Osteocyte (in vitro differentiated cells): ENCODE measurements at places on chromosomes 1 and 21. TPM values are rescaled to one million over a fixed set of nuclear protein-coding genes. Genes with fewer than 3 reads are reported as not detected.

DNA sequence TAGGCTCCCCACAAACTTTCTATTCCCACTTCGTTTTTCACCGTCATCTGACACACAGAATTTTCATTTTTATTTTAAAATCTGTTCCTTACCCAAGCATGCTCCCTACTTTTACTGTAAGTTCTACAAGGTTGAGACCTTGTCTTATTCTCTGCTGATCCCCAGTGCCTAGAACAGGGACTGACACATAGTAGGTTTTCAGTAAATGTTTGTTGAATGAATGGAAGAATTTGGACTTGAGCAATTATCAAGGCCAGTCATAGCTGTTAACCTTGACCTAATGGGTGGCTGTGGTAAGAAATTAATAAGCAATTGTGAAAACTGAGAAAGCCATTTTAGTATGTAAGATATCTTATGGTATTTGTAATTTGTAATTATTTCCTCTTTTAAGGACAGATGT, 71.1 kb downstream of the LAMC1 start:
- H3K4me1 ChIP-seq = peaks cover 54% of the 10 kb centered on the region
- no peak overlapping the region for H3K4me3 ChIP-seq
- H3K27me3 ChIP-seq = no peaks in the 10 kb centered on the region
- H3K36me3 ChIP-seq = peaks cover 2% of the 10 kb centered on the region

- H3K27ac ChIP-seq = no peak overlapping the region
- H3K27me3 ChIP-seq = no peaks in the 10 kb centered on the region
- DNase-seq = no peak
- no peak overlapping the region for H3K4me3 ChIP-seq
- peaks cover 42% of the 10 kb centered on the region for H3K4me1 ChIP-seq
These were observed 26.4 kb downstream of the OPTC start for GRCh38 chr1:203520315-203520714.

DNA sequence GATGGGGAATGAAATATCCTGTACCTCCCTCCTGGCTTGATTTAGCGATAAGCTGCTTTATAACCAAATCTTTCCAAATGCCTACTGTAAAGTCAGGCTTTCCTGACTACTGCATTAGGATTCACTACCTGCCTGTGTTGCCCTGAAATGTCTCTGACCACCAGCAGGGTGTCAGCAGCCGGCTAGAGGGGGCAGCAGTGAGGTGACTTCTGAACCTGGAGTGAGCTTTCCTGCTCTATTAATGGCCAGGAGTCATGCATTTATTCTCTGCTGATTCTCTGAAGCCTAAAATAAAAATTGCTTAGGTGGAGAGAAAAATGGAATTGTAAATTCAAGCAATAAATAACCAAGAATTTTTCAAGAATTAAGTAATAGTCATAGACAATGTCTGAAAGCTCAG, 2.5 kb downstream of the BACE2 start:
- no peaks in the 10 kb centered on the region for H3K27me3 ChIP-seq
- H3K27ac ChIP-seq = no peak overlapping the region
- DNase-seq = no peak
- peaks cover 20% of the 10 kb centered on the region for H3K4me1 ChIP-seq
- H3K36me3 ChIP-seq = peaks cover 3% of the 10 kb centered on the region

DNA sequence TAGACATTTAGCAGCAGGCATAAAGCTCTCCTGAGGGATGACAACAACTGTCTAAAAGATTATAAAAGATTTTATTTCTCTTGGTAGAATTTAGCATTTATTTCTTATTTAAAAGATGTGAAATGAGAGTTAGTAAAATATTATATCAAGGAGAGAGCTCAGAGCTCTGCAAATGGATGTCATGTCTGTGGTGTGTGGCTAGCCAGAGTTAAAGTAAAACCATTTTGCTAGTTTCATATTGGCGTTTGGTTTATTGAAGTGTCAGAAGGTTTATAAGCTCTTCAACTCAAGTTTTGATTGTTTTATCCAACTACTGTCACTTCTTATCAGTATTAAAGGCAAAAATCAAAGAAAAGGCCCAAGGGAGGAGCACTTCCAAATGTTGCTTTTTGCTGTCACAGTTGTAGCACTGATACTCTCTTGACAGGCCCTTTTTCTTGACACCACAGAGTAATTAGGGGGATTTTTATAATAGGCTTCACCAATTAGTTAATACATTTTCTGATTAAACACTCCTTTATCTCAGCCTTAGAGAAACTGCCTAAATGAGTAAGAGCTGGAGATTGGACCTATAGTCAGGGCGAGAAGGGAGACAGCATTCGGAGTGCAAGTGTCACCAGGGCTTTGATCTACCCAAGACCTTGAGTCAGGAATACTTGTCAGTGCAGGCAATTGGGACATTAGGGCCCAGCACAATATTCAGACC, 233.9 kb downstream of the PTBP2 start:
- no peak for DNase-seq
- H3K27me3 ChIP-seq = no peaks in the 10 kb centered on the region
- no peaks in the 10 kb centered on the region for H3K36me3 ChIP-seq
- H3K4me3 ChIP-seq = no peak overlapping the region

DNA sequence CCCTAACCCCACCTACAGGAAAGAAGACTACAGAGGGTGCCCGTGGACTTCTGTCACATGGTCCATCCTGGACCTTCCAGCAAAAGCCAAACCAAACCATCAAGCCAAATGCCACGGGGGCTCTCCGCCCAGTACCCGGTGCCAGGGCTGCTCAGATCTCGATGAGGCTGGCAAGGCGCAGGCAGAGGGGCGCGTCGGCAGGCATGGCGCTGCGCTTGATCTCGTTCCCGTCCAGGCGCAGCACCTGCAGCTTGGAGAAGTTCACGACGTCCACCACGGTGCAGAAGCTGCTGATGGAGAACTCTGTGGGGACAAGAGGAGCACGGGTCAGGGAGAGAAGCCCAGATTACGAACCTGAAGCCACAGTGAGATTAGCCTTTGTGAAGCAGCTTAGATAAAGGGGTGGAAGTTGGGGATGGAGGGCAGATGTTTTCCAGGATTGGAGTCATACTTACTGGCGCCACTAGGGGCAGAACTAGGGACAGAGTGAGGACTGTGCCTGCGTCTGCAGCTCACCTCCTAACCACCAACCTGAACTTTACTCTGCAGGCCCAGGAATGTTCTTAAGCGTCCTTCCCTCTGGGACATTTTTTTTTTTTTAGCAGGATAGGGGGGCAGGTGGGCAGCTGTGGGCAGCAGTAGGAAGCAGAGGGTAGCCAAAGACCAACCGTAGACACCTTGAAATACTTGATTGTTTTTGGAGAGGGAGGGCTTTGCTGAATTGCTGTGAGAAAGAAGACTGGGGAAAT, 8.6 kb downstream of the FMOD start:
- H3K36me3 ChIP-seq = no peaks in the 10 kb centered on the region
- peaks cover 18% of the 10 kb centered on the region for H3K4me1 ChIP-seq
- H3K27me3 ChIP-seq = peaks cover 66% of the 10 kb centered on the region
- no peak overlapping the region for H3K4me3 ChIP-seq

DNA sequence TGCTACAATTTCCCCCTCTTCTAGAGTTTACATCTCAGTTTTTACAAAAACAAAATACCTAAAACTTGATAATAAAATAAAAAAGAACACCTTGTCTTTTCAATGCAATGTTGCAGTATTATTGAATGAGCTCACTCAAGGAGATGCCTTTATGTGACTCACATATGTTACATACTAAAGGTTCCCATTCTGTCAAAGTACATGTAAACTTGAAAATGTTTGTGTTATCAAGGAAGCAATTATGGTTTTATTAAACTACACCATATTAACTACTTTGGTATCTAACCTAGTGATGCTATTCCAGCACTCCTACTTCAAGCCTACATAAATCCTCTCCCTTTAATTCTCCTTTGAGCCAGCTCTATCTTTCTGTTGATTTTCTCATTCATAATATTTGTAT, 658.3 kb downstream of the PTPRC start:
- H3K4me3 ChIP-seq = no peak overlapping the region
- H3K4me1 ChIP-seq = peaks cover 26% of the 10 kb centered on the region
- no peak overlapping the region for H3K27ac ChIP-seq
- DNase-seq = no peak
- H3K27me3 ChIP-seq = no peaks in the 10 kb centered on the region

DNA sequence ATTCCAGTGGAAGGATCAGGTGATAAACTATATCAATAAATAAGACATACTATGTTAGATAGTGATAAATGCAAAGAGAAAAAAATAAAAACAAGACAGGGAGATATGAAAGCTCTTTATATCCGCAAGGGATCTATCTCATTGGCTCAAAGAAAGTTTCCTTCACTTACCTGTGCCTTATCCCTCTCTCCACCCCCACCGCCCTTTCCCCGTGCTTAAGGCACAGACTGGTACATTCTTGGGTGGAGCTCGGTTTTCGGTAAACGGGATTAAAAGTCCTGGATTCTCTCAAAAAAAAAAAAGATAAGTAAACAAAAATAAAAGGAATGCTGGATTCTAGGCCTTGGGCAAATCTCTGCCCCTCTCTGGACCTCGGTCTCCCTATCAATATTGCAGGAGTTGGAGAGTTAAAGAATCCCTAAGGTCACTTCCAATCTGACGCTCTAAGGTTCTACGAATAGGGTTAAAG, 593 bp upstream of the DNAJC16 start:
- DNase-seq = no peak
- H3K4me3 ChIP-seq = peak overlapping the region; percentile 94
- no peaks in the 10 kb centered on the region for H3K27me3 ChIP-seq
- peaks cover 38% of the 10 kb centered on the region for H3K4me1 ChIP-seq
- H3K27ac ChIP-seq = peak overlapping the region; percentile 100
- peaks cover 2% of the 10 kb centered on the region for H3K36me3 ChIP-seq

DNA sequence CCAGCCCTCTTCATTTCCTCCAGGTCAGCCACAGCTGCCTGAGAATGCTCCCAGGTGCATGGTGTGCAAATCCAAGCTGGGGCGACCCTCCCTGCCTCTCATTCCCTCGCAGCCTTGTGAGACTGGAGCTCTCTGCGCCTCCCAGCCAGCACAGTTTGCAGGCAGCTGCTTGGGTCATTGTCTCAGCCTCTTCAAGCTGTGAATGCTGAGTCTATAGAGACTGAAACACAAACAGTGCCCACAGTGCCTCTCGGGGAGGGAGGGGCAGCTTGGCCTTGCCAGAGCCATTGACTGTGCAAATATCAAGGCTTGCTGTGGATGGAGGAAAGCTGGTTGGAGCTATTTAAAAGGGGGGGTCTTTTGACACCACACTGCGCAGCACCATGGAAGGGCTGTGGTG, 10.6 kb downstream of the PLXNA2 start:
- peak overlapping the region; percentile 83 for H3K27ac ChIP-seq
- no peak overlapping the region for H3K4me3 ChIP-seq
- no peaks in the 10 kb centered on the region for H3K27me3 ChIP-seq
- DNase-seq = no peak
- peaks cover 90% of the 10 kb centered on the region for H3K4me1 ChIP-seq
- H3K36me3 ChIP-seq = peaks cover 2% of the 10 kb centered on the region

DNA sequence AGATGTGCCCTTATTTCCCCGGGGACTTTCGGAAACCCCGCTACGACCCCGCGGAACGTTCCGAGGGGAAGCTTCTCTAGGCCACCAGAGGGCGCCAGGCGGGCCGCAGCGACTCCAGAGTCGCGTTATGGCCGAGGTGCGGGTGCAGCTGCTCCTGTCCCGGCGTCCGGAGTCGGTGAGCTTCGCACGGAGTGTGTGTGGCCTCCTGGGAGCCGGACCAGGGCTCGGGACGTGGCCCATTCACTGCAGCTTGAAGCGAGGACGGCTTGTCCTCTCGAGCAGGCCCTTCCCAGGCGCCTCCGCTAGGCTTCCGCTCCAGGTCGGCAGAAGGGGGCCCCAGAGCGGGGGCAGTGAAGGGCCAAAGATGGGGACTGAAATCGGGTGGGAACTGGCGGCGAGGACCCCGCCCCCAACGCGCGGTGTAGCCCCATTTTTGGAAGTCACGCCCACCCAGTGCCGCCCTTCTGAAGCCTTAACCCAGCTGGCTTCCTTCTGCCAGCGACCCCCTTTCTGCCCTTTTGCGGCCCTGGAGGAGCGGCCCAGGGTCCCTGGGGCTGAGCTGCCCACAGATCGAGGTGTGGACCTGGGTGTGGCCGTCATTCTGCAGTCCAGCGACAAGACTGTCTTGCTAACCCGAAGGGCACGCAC, at the start of gene NUDT17:
Gene NUDT17, plus strand, starts transcription at position 117 of the 648 bp plus-strand sequence. Its CDS starts 11 bp downstream, at position 128.
- H3K36me3 ChIP-seq = peaks cover 27% of the 10 kb centered on the region
- no peaks in the 10 kb centered on the region for H3K27me3 ChIP-seq
- H3K27ac ChIP-seq = no peak within 1 kb of the TSS

GRCh38 chr1:218705391-218705790, 360.3 kb downstream of the TGFB2 start:
- no peaks in the 10 kb centered on the region for H3K27me3 ChIP-seq
- peak overlapping the region; percentile 76 for H3K27ac ChIP-seq
- peaks cover 24% of the 10 kb centered on the region for H3K4me1 ChIP-seq
- H3K4me3 ChIP-seq = no peak overlapping the region
- no peak for DNase-seq

DNA sequence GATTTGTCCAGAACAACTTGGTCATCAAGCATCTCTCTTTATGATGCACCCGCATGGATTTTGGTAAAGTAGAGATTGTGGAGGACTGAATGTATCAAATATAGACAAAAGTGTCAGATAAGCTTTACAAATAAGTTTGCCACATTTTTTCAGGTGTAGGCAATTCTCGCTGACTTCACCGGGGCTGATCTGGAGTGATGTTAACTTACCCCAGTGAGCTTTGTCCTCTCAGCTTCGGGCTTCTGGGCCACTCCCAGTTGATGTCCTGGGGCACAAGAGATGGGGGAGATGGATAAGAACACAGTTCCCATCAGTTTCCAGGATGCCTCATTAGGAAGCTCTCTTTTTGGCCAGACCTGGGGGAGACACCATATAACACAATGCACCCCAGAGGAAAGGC, 117.7 kb downstream of the ETS2 start:
- DNase-seq = no peak
- no peak overlapping the region for H3K27ac ChIP-seq
- no peak overlapping the region for H3K4me3 ChIP-seq

GRCh38 chr1:26284597-26285347, 4.9 kb downstream of the SH3BGRL3 start:
- H3K27ac ChIP-seq = peak overlapping the region; percentile 89
- H3K4me3 ChIP-seq = no peak overlapping the region
- no peak for DNase-seq

DNA sequence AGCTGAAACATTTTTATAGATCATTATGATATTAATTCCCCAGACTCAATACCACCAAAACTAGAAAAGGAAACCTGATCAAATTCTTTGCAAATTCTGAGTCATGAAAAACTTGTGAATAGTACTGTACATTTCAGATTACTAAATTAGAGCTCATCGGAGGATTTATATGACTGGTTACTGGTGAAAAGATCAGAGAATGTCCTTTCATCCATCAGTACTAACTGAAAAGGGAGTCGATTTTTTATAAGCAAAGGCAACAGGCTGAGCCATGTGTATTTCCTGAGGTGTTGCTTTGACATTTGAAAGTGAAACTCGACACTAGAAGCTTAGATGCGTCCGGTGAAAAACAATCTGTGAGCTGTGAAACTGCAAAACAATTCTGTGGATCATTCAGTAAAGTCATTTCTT, 155.7 kb downstream of the TNFSF18 start:
- no peak overlapping the region for H3K4me3 ChIP-seq
- no peak for DNase-seq
- H3K27me3 ChIP-seq = no peaks in the 10 kb centered on the region
- peaks cover 28% of the 10 kb centered on the region for H3K4me1 ChIP-seq
- no peak overlapping the region for H3K27ac ChIP-seq

The RHCE gene
- 0.40 and 0.71 TPM in 2 replicates for total RNA-seq

The RNASEL gene
- 4.2 and 4.5 TPM in 2 replicates for total RNA-seq

The DNAJC28 gene
- total RNA-seq = 2.1 and 2.7 TPM in 2 replicates

The HSPA13 gene
- total RNA-seq = 54.2 and 59.1 TPM in 2 replicates

The GNAI3 gene
- 7.6 and 8.5 TPM in 2 replicates for total RNA-seq
